ENCODE measurements at places on chromosomes 11 and 22. TPM values are rescaled to one million over a fixed set of nuclear protein-coding genes. Genes with fewer than 3 reads are reported as not detected.

DNA sequence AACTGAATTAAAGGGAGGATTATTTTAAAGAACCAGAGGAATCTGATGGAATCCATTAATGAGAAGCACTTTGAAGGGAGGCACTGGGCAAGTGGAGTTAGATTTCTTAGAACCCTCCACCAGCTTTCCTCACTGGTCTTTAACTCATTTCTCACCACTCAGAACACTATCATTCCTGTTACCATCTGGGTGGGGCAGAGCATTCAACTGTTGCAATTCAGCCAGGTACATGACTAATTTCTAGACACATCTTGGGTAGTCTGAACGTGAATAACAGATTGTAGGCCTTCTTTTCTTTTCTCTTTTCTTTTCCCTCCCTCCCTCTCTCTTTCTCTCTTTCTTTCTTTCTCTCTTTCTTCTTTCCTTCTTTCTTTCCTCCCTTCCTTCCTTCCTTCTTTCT lies 15.5 kb upstream of the MMP1 start:
- H3K27ac ChIP-seq, result no peak overlapping the region
- no peaks in the 10 kb centered on the region for H3K27me3 ChIP-seq
- no peaks in the 10 kb centered on the region for H3K4me1 ChIP-seq

- H3K27ac ChIP-seq, result no peak overlapping the region
- peaks cover 20% of the 10 kb centered on the region for H3K27me3 ChIP-seq
- H3K4me1 ChIP-seq, result no peaks in the 10 kb centered on the region
- no peak for DNase-seq
Measured at GRCh38 chr11:45754261-45754709, 50.7 kb upstream of the SLC35C1 start.

DNA sequence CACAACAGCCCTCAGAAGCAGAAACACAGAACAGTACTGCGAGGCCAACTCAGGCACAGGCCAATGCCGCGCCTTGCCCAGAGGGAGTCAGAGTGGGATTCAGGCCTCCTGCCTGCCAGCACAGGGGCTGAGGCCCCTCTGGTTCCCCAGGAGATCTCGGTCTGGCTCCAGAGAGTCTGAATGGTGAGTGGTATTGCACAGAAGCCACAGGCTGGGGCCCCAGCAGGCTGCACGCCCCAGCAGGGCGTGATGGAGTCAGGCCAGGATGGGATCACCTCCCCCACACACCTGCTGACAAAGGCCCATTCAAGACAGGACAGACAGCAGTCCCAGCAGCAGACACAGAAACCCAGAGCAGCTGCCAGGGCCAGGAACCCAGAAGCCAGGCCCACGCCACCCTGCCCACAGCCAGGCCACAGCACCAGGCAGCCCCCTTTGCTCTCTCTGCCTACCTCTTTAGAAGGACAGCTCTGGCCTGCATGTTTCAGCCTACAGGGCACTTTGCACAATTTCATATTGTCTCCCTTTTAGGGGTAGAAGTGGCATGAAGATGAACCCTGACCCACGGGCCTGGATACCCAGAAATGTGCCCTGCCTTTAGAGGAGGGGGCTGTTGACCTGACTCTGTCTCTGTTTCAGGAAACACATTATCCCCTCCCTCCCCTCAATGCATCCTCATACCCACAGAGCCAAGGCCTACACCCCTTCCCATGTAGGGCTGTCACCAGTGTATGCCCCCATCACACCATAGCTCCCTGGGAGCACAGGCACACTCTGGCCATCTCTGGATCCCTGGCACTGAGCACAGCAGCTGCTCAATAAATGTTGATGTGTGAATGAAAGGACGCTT lies 6.1 kb downstream of the FXYD6 start:
- no peak for DNase-seq
- H3K27ac ChIP-seq, result peak overlapping the region; percentile 78
- no peaks in the 10 kb centered on the region for H3K36me3 ChIP-seq
- peaks cover 4% of the 10 kb centered on the region for H3K4me1 ChIP-seq
- H3K27me3 ChIP-seq, result peaks cover 5% of the 10 kb centered on the region

- no peaks in the 10 kb centered on the region for H3K4me1 ChIP-seq
- H3K36me3 ChIP-seq, result no peaks in the 10 kb centered on the region
- no peak overlapping the region for H3K4me3 ChIP-seq
- H3K27ac ChIP-seq, result no peak overlapping the region
- H3K27me3 ChIP-seq, result no peaks in the 10 kb centered on the region
Measured at GRCh38 chr22:28245579-28246224, 326.6 kb upstream of the PITPNB start.

DNA sequence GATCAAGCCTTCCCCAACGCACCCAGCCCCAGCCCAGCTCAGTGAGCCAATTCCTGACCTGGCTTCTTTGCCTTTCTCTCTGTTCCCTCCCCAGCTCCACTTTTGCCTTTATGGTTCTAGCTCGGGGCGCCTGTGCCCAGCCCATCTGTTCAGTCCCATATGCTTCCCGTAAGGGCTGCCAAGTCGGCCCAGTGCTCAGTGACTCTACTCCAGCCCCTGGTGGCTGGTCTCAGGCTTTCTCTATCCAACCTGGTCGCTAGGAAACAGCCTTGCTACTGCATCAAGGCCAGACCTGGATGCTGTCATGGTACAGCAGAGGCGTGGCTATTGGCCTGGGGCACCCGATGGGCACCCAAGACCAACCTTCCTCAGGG lies 178.0 kb downstream of the DSCAML1 start:
- no peaks in the 10 kb centered on the region for H3K27me3 ChIP-seq
- H3K36me3 ChIP-seq, result no peaks in the 10 kb centered on the region
- H3K4me1 ChIP-seq, result no peaks in the 10 kb centered on the region
- no peak for DNase-seq
- no peak overlapping the region for H3K4me3 ChIP-seq
- H3K27ac ChIP-seq, result no peak overlapping the region

GRCh38 chr11:68855205-68855981 lies 13.7 kb upstream of the CPT1A start:
- H3K4me1 ChIP-seq, result peaks cover 5% of the 10 kb centered on the region
- peak overlapping the region; percentile 51 for H3K4me3 ChIP-seq
- H3K27me3 ChIP-seq, result peaks cover 5% of the 10 kb centered on the region
- no peak for DNase-seq
- no peaks in the 10 kb centered on the region for H3K36me3 ChIP-seq
- H3K27ac ChIP-seq, result peak overlapping the region; percentile 42

GRCh38 chr11:73058989-73059674 lies 83.0 kb downstream of the FCHSD2 start:
- H3K27me3 ChIP-seq, result no peaks in the 10 kb centered on the region
- H3K4me1 ChIP-seq, result no peaks in the 10 kb centered on the region
- H3K27ac ChIP-seq, result no peak overlapping the region

The MS4A4A gene
- total RNA-seq, result 24.6 TPM

The HTR3B gene
- total RNA-seq, result not detected

The CRELD2 gene
- total RNA-seq, result 59.3 TPM

The PDGFB gene
- 11.1 TPM for total RNA-seq

The HBE1 gene
- not detected for total RNA-seq

The SMTNL1 gene
- not detected for total RNA-seq
